WTC11 (cell line): ENCODE measurements at places on chromosomes 16 and 17.
A peak's percentile ranks its signal among the peaks of the same experiment; 100 is the strongest.

DNA sequence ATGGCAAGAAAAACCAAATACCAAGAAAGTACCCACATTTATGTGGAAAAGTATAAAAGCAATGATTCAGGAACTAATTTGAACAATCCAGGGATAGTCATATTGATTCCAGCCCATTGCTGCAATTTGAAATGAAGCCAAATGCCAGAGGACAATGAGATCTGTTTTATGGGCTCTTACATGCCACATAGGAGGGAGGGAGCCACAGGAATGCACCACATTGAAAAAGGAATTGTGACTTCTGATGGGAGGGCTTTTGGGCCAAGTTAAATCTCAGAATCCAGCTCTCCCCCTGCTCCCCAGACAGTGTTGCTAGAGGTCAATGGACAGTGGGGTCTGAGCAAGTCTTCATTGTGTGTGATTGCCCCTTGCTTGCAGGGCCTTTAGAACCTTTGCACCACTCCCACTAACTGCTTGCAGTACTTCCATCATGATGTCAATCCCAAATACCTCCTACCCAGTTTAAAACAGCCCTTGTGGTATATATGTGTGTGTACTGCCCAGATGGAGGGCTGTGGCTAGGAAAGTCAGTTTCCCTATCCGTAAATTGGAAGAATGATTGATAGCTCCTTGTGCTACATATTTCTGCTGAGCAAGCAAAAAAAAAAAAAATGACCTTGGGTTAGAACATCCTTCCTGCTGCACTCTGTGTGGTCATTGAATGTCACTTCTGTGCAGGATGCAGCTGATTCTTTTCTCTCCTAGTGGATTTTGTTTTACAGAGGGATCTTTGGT is 406.8 kb downstream of the UTP18 start:
- no peak for DNase-seq

GRCh38 chr17:59069856-59070255 is 36.8 kb downstream of the TRIM37 start:
- no peak for DNase-seq

- no peak for DNase-seq
Measured at GRCh38 chr16:64864232-64864809, 257.5 kb downstream of the CDH11 start.

- no peak for DNase-seq
Measured at GRCh38 chr17:65754081-65754480, 192.6 kb upstream of the AXIN2 start.

DNA sequence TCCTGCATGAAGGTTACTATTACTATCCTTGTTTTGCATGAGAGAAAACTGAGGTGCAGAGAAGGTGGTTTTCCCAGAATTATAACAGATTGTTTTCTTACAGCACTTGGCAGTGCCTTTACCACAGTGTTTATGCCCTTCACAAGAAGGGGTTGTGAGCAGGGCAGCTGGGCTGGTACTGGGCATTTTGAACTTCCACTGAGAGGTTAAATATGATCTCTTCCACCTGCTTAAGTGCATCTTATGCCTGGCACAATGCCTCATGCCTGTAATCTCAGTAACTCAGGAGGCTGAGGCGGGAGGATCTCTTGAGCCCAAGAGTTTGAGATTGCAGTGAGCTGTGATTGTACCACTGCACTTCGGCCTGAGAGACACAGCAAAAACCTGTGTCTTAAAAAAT is 36.2 kb downstream of the NDE1 start:
- no peak for DNase-seq

- DNase-seq, result no peak
Measured at GRCh38 chr16:19687279-19687678, 30.7 kb downstream of the KNOP1 start.

DNA sequence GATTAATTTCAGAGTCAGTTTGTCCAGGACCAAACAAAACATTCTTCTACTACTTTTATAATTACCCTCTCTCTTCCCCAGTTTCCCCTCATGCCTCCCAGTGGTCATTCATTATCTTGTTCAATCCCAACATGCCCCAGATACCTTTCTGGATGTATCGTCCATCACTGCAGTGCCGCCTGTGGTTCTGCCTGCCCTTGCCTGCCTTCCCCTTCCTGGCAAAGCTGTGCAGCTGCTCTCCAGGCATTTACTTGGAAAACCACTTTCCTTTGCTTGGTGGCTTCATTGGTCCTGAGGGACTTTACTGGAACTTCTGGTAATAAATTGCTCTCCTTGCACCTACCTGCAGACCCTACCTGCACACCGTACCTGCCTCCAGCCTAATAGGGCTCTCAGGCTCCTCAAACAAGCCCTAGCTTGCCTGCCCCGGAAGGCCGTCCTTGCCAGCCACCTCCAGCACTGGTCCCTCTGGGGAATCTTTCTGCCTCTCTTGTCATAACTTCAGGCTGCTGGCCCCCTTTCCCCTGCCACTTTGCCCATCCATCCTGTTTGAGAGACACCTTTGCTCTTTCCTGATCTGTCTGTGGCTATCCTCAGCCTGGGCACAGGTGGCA is 19.5 kb upstream of the MSI2 start:
- no peak for DNase-seq

DNA sequence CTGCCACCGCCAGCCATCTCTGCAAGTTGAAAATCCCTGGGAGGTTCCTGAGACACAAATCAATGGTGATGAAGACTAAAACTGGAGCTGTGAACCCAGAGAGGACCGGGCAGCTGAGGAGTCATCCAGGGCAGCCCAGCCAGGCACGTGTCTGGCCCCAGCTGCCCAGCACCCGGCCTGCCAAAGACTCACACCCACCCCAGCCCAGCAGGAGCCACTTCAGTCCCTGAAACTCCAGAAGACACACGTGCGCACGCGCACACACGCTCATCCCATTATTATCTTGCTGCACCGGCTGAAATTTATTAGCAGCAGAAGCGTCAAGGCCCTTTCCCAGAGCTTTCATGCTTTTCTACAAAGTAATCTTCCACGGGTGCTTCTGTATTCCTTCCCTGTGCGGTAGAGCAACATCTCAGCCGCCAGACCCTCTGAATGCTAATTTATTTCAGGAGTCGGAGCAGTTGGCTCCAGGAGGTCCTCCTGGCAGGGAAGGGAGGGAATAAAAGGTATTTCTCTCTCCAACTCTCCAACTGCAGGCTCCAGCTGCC is 59.8 kb upstream of the RBFOX3 start:
- no peak for DNase-seq

- no peak for DNase-seq
Measured at GRCh38 chr17:62816282-62816839, 8.2 kb upstream of the MARCHF10 start.

DNA sequence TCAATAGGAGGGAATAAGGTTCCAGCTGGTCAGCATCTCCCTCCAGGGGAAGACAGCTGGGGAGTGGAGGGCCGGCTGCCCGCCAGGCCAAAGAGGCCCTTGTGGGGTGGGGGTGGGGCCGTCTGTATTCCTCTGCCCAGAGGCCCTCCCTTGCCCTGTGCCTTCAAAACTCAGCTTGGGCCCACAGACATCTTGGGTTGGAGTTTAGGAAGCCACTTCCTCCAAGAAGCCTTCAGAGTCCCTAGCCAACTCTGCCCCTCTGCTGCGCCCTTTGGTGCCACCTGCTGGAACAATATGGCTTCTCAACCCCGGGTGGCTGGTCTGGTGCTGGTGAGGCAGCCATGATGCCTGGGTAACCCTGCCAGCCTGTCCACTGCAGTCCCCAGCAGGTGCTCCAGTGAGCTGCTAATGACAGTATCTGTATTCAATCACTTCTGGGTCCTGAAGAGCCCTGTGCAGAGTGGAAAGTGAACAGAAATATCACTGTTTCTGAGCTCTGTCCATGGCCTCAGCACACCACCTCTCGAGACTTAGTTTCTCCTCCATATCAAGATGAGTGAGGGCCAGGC is 16.7 kb downstream of the HSD11B2 start:
- peak; percentile 62 for DNase-seq

- no peak for DNase-seq
Measured at GRCh38 chr16:60739737-60740683, 1296.2 kb downstream of the CDH8 start.

GRCh38 chr17:39404542-39405378 is 3.3 kb upstream of the FBXL20 start:
- no peak for DNase-seq

DNA sequence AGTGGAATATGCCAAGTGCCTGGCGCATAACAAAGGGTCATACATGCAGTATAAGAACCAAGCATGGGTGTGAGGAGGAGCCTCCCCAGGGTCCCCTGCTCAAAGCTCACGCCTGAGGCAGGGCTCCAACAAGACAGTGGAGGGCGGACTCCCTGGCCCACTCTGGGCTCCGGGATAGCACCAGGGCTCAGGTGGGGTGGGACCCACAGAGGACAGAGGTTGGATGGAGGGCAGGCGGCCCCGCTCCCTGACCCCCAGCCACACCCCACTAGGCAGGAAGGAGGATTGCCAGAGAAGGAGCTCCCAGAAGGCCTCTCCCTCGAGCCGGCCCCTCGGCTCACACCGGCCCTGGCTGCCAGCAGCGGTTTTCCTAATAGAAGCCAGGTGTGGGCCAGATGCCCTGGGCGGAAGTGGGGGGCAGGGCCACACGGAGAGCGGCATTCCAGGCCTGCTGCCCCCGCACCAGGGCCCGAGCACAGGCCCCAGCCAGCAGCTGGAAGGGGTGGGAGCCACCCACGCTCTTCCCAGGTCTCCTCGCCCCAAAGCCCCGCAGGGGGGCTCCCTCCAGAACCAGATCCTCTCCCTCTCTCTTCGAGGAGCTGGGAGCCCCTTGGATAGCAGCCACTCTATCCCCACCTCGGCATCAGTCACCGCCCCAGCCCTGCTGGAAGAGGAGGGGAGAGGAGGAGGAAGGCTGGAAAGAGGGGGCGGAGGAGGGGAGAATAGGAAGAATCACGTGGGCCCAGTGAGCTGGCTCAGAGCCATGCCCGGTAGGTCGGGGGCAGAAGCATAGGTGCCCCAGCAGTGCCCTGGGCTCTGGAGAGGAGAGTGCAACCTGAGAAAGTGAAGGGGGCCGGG is 21.0 kb downstream of the VASN start:
- DNase-seq, result peak; percentile 81

DNA sequence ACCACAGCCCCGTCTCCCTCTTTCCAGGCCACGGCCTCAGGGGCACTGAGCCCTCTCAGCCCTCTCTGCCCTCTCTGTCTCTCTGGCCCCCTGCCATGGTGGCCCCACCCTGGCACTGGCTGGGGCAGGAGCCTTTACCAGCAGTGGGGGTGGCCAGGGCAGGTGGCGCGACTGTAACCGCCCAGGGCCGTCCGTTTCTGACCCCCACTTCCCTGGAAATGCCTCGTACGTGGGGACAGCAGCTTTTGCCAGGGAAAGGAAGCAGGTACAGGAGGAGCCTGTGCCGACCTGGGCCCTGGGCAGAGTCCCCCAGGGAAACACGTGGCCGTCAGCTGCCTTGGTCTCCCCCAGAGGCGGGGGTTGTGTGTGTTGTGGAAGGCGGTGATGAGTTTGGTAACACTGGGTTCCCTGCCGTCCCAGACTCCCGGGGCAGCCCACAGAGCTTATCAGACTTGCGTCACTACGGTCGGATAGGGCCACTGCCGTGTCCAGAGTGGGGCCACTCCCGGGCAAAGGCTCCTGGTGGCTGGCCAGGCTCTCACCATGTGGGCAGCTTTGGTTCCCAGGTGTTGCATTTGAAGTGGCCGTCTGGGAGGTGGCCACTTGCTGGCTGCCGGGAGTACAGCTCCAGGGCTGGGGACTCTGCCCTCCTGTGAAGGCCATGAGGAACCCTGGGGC is 249.3 kb upstream of the CIBAR2 start:
- no peak for DNase-seq

GRCh38 chr16:78836802-78837491 is 737.5 kb downstream of the WWOX start:
- no peak for DNase-seq

GRCh38 chr16:23357761-23358290 is 55.7 kb downstream of the SCNN1B start:
- no peak for DNase-seq

- no peak for DNase-seq
Measured at GRCh38 chr16:56331399-56331798, 93.9 kb downstream of the AMFR start.

DNA sequence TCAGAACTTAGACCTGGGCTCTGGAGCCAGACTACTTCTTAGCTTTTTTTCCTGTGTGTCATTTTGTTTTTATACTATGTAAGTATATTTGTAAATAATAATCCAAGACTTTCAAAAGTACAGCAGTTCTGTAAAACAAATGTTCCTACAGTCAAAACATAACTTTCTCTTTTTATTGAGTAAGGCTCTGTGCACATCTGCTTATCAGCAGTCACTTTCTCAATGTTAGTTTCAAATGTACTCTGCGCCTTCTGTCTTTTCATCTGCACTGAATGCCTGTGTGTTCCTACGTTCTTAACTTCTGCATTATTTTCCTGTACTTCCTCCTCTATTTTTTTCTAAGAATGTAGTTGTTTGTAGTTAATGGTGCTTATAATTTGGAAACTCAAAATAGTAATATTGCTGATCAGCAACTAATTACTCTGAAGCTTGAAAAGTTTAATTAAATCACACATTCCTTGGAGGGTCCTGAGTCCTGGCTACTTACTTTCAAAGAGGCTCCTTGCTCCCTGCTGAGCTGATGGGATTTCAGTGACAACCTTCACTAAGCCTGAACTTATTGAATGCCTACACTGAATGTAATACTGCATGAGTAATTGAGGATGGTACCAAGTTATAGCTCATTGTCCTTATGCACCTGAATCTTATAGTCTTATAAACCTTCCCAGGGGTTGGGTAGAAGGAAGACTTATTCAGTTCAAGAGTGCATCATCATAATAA is 329.9 kb downstream of the KCNJ2 start:
- no peak for DNase-seq

DNA sequence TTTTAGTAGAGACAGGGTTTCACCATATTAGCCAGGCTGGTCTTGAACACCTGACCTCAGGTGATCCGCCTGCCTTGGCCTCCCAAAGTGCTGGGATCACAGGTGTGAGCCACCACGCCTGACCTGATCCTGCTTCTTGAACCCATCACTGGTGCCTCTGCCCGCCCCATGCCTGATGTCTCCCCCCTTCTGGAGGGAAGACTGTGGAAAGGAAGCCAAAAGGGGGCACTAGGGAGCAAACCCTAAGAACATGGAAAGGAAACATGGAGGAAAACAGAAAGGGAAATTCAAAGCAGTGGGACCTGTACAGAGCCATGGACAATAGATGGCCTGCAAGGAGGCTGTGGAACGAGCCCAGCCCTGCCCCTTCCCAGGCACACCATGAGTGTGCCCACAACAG is 31.1 kb upstream of the FASN start:
- DNase-seq, result no peak

DNA sequence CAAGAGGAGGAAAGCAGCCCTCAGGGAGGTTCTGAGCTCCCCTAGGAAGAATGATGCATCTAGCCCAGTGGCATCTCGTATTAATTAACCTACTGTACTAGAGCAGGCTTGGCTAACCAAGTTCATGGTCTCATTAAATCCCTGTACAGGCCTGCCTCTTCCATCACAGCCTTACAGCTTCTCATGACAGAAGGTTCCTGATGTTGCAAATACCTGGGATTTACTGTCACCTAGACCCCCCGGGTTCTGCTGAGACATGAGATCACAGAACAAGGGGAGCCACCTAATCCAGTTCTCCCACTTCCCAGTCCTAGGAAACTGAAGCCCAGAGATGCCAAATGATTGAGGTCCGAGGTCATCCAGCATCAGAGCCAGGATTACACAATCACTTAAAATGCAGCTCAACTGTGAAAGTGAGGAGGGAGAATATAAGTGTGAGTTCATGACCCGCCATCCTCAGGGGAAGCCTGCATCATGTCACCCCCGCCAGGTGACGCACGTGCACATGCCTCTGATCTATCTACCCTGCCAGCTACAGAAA is 23.9 kb downstream of the ACLY start:
- DNase-seq, result no peak

- DNase-seq, result peak; percentile 65
Measured at GRCh38 chr17:56596691-56597494, 3.4 kb downstream of the NOG start.

- no peak for DNase-seq
Measured at GRCh38 chr16:491220-491919, 36.1 kb upstream of the CAPN15 start.
